ENCODE measurements at places on chromosomes 5 and 9.

DNA sequence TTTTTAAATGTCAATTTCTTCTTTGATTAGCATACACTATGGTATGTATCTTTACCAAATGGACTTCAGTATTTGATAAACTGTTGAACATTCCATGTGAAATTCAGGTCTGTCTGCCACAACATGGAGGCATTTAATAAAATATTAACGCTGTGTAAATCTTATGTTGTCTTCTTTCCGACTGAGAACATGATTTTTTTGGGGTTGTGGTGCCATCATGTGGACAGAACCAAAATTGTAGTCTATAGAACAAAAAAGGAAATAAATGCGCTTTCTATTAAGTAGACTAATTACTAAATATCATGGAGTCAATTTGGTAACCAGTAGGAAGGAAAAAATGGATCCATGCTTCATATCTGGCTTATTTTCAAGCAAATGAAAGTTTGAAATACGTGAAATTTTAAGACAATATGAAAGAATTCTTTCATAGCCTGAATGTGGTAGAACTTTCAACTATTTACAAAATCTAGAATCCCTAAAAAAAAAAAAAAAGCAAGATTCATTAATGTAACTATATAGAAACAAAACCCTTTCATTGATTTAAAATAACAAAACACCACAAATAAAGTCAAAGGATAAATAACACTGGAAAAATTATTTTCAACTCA is 2.8 kb upstream of the PLK2 start:
- peak; percentile 76 for DNase-seq

DNA sequence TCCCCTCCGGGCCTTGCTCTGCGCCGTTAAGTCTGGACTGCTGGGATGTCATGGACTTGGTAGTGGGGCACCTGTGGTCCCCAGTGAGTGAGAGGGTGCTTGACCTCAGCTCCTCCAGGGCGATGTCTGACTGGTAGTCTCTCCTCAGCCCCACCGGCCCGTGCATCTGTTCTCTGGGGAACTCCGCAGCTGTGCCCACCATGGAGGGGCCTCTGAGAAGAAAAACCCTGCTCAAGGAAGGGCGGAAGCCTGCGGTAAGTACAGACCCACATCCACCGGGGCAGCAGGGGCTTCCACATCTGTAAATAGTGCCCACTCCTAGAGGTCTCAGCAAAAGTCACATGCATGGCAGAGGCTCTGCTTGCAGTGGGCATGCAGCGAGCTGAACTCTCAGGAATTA is 52.6 kb upstream of the GARNL3 start:
- no peak for DNase-seq

GRCh38 chr5:89105171-89105695 is 222.2 kb upstream of the MEF2C start:
- no peak for DNase-seq

DNA sequence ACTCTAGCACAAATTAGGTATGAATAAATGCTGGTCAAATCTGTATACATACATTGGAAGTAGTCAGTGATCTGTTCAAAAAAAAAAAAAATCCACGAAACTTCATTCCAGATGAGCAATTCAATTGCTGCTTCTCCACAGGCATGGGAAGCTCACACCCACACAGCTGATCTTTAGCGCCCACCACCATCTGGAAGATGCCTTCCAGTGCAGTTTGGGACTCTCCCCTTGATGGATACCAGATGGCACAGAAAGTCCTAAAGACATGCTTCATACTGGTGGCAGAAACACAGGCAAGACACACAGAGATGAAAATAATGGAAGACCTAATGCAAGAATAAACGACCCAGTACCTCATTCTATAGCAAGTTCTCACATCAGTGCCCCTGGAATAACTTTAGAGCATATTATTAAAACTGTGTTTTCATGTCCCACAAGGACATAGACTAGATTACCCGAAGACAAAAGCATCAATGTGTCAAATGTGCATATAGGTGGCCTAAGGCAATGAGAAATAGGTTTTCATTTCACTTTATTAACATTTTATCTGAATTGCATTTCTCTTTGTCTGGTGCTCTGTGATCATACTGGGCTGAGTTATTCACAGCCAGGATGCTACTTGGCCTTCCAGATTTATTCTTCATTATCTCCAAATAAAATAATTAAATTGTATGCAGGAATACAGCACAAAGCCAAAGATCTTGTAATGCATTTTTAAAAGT is 135.4 kb upstream of the TAS2R1 start:
- no peak for DNase-seq

DNA sequence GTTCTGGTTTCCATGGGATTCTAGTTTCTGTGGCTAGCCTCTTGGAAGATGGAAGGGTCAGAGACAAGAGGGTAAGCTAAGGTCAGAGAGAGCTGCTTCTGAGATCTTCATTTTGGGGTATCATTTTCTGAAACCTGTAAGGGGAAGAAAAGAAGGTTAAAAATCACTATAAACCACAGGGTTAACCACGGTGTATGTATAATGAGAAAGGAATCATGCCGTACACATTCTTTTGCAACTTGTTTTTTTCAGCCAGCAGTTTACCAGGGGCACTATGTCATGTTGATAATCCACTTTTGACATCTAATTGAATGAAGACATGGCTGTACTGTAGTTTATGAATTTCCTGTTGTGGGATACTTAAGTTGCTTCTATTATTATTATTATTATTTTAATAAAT is 164.4 kb downstream of the FOCAD start:
- no peak for DNase-seq

DNA sequence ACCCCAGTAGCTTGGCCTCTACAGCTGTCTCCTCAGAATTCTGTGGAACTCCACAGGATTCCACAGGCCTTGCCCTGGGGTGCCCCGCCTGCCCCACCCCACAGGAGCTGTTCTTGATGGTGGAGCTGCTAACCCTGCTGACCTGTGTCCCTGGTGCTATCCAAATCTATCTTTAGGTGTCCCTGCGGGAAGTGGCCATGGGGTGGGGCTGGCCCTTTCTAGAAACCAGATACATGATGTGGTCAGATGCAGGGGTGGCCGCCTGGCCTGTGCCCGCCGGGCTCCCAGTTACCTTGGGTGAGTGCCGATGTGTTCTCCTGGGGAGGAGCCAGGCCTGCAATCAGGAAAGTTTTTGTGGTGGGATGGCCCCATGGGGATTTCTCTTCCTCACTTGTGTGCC is 34.2 kb downstream of the WNK2 start:
- DNase-seq = no peak

- peak; percentile 32 for DNase-seq
Observed at GRCh38 chr9:13688990-13689600, 409.6 kb upstream of the MPDZ start.

DNA sequence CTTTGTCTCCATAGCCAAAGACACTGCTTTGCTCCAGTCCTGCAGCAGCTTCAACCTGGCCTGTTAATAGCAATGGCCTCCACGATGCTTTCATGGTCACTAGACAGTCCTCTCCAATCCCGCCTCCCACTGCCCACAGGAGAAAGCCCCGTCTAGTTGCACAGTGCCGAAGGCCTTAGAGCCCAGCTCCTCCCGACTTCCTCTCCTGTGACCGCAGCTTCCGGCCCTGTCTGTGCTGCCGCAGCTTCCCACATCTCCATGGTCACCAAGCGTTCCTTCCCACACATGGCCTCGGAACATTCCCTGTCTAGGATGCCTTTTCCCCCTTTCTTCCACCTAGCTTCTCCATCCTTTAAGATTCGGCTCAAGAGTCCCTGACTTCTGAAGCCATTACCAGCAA is 23.4 kb downstream of the PCA3 start:
- DNase-seq = no peak

GRCh38 chr9:100473276-100474081 is 530 bp downstream of the TMEFF1 start:
- peak; percentile 66 for DNase-seq

- peak; percentile 12 for DNase-seq
Observed at GRCh38 chr5:174581479-174581878, 142.9 kb upstream of the MSX2 start.

DNA sequence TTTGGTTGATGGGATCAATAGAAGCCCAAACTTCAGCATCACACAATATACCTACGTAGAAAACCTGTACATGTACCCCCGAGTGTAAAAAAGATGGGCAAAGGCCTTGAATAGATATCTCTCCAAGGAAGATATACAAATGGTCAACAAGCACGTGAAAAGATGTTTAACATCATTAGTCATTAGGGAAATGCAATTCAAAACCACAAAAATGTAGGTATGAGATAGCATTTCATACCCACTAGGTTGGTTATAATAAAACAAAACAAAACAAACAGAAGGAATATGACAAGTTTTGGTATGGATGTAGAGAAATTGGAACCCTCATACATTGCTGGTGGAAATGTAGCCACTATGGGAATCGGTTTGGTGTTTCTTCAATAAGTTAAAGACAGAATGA is 33.1 kb upstream of the PPARGC1B start:
- no peak for DNase-seq

GRCh38 chr9:124618476-124618875 is 111.3 kb upstream of the NR5A1 start:
- DNase-seq = no peak

- DNase-seq = peak; percentile 80
Observed at GRCh38 chr5:101292199-101292598, 389.1 kb upstream of the ST8SIA4 start.

DNA sequence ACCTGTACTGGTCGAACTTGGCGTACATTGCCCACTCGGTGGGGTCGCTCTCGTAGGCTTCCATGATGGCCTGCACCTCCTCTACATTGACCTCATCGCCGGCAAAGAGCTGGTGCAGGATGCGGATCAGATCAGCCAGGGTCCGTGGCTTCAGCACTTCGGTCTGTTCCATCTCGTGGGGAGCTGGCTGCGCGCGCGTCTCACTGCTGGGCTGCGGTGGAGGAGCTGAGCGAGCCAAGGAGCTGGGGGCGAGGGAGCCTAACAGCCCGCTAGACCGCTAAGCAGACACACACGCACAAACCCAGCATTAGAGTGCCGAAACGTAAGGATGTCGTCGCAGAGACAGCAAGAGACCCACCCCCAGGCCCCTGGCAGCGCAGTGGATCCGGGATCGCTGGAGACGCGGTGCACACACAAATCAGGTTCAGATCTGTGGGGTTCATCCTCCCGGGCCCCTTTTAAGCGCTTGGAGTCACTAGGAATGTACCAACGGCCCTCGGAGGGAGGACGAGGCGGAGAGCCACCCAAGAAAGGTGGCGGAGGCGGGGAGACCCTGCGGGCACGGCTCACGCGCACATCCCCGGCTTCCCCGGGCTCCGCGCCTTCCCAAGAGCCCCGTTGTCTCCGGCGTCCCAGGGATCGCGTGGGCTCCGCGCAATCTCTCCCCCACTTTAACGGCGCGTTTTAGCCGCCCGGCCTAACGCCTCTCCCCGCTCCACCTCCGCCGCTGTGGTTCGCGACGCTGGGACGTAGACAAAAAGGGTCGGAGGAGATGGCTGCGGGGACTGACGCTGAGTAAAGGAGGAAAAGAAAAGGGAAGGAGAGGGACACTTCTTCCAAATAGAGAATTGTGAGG is at the start of gene CDO1:
Gene CDO1 (minus strand): TSS at position 434 of the 856 bp plus-strand sequence. CDS start 262 bp downstream, at position 172.
- no peak for DNase-seq
